NCI-H2171 (cell line): ENCODE measurements at places on chromosomes 13 and 19.

GRCh38 chr13:30923418-30923817 is 9.0 kb upstream of the TEX26 start:
- no peak for DNase-seq

DNA sequence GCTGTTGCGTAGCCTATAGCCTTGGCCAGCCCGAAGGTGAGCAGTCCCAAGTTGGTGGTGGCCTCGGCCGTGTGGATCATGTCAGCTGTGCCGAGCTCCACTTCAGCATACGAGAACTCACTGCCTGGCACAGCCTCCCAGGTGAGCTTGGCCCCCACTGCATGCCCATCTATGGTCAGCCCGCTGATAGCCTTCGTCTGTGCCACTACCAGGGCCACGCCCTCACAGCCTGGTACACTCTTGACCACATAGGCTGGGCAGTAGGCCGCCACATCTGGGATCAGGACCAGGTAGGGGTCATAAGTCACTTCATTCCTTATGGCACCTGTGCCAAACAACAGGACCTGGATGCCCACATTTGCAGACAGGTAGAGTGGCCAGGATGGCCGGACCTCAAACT is 7.4 kb downstream of the FCGBP start:
- no peak for DNase-seq

GRCh38 chr19:13366529-13367143 is 139.6 kb downstream of the CACNA1A start:
- DNase-seq: no peak

DNA sequence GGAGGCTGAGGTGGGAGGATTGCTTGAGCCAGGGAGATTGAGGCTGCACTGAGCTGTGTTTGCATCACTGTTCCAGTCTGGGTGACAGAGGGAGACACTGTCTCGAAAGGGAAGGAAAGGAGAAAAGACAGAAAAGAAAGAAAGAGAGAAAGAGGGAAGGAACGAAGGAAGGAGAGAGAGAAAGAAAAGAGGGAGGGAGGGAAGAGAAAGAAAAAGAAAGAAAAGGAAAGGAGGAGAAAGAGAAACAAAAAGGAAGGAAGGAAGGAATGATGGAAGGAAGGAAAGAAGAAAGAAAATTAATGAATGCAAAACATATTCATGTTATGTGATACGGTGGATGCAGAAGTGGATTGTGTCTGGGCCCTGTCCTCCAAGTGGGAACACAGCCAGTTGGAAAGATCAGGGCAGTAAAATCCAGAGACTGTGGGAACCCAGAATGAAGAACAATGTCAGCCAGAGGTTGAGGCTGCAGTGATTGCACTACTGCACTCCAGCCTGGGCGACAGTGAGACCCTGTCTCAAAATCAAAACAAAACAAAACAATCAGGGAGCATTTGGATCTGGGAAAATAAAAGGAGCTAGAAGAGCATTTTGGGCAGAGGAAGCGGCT is 6.2 kb downstream of the PHLDB3 start:
- DNase-seq: no peak

GRCh38 chr13:54593504-54593903 is 1564.9 kb downstream of the OLFM4 start:
- peak; percentile 48 for DNase-seq

- DNase-seq: peak; percentile 58
These were observed 17.7 kb upstream of the SLC35E1 start for GRCh38 chr19:16589917-16590316.

- DNase-seq: no peak
These were observed 149.1 kb downstream of the NUFIP1 start for GRCh38 chr13:44840131-44840530.

DNA sequence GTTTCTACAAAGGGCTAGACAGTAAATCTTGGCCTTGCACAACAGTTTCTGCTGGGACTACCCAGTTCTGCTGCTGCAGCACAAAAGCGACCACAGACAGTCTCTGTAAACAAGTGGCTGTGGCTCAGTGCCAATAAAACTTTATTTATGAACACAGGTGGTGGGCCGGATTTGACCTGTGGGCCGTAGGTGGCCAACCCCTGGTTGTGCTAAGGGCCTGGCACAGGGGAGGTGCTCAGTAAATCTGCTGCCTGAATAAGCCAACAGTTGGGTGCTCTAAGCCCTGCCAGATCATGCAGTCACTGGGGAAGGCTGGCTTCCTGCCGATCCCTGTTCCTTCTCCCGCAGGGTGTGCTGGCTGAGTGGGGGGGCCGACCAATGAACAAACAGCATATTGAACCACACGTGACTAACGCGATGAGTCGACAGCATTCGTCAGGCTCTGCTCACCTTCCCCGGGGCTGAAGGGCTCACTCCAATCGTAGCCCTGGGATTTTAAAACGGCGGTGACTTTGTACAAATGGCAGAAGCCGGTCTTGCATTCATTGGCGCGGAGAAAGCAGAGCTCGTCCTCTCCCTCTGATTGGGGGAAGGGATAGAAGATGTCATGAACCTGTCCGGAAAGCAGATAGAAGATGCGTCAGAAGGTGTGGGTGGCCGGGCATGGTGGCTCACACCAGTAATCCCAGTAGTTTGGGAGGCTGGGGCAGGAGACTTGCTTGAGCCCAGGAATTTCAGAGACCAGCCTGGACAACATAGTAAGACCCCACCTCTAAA is 24.3 kb upstream of the MYDGF start:
- DNase-seq: peak; percentile 93

DNA sequence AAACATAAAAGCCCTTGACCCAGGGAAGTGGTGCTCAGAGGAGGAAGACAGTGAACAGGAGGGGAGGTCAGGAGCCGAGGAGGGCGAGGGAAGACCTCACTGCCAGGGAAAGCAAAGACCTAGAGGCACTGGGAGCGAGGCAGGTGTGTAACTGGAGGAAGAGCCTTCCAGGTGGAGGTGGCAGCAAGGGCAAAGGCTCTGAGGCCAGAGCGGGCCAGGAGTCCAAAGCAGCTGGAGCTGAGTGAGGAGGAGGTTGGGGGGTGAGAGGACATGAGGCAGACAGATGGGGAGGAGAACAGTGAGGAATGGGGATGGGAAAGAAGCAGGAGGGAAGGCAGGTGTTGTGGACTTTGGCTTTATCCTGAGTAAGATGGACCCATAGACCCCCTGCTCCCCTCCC is 3.7 kb downstream of the UPK1A start:
- DNase-seq: no peak

- no peak for DNase-seq
These were observed 2.6 kb upstream of the EBPL start for GRCh38 chr13:49693877-49694276.

DNA sequence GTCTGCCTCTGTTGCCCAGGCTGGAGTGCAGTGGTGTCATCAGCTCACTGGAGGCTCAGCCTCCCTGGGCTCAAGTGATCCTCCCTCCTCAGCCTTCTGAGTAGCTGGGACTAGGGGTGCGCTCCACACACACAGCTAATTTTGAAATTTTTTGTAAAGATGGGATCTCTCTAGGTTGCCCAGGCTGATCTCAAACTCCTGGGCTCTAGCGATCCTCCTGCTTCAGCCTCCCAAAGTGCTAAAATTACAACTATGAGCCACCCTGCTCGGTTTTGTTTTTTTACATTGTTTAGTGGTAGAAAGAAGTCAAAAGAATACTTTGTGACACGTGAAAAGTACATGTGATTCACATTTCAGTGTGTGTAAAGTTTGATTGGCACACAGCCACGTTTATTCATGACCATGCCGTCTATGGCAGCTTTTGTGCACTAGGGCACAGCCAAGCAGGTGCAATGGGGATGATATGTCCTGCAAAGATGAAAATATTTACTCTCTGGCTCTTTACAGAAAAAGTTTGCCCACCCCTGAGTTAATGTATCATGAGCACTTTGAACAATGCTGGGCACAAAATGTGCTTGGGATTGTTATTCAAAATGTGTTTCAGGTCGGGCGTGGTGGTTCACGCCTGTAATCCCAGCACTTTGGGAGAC is 16.2 kb upstream of the NFIC start:
- DNase-seq: no peak

GRCh38 chr13:48412881-48413351 is at the start of gene LPAR6:
LPAR6 (minus strand) TSS chr13:48413113; CDS start chr13:48412423, 690 bp downstream.
- no peak for DNase-seq

DNA sequence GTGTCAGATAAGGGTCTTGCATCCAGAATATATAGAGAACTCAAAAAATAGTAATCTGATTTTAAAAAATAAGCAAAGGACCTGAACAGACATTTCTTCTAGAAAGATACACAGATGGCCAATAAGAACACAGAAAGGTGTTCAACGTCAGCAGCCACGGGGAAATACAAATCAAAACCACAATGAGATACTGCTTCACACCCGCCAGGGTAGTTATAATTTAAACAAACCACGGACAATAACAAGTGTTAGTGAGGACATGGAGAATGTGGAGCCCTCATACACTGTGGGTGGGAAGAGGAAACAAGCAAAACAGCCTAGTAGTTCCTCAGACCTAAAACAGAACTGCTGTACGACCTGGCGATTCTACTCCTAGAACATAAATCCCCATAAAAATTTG is 26.7 kb upstream of the NAPA start:
- DNase-seq: no peak

GRCh38 chr13:40069173-40070044 is 413.9 kb downstream of the COG6 start:
- no peak for DNase-seq

- DNase-seq: peak; percentile 9
These were observed 101.3 kb downstream of the ARHGEF7 start for GRCh38 chr13:111216166-111216960.

DNA sequence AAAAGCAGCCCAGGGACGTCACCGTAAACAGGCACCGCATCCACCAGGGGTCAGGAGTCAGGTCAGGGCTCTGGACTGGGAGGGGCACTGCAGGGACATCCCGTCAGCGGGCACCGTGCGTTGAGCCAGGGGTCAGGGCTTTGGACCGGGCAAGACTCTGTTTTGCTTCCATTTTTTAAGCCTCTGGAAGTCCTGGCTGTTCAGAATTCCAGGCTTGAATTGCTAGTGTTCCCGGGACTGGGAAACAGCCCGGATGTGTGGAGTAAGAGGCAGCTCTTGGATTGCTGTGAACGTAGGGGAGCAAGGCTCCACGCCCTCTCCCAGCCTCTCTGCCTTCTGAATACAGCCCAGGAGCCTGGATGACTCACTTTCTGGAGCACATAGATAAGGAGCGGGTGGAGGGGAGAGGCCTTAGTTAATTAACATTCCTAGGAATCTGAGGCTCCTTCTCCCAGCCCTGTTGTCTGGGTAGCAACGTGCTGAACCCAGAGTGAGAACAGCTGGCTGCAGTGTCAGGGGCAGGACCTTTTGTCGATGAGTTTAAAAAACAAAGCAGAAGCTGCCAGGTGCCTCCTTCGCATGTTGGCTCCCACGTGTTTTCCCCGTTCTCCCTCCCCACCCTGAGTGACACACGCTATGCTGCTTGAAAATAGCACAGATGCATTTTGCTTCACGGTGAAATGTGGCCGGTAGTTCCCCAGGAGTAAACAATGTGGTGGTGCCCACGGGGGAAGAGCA is 21.9 kb downstream of the ATP11A start:
- peak; percentile 86 for DNase-seq

- DNase-seq: no peak
These were observed 230.1 kb downstream of the DLEU7 start for GRCh38 chr13:50613356-50613831.

DNA sequence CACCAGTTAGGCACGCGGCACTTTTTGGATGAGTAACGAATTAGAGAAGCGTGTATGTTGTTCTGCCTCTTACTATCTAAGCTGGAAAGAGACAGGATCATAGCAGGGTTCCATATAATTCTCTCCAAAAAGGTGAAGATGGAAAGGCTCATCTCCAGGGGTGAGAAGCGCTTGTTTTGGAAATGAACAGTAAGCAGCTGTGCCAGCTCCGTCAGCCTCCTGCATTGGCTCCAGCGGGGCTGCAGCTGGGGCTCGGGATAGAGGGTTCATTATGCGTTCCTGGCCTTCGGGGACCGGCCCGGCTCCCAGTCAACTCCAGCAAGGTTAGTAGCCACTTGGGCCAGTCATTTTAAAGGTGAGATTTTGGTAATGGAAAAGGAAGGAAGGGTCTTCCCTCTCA is 155.5 kb downstream of the COL4A1 start:
- no peak for DNase-seq

DNA sequence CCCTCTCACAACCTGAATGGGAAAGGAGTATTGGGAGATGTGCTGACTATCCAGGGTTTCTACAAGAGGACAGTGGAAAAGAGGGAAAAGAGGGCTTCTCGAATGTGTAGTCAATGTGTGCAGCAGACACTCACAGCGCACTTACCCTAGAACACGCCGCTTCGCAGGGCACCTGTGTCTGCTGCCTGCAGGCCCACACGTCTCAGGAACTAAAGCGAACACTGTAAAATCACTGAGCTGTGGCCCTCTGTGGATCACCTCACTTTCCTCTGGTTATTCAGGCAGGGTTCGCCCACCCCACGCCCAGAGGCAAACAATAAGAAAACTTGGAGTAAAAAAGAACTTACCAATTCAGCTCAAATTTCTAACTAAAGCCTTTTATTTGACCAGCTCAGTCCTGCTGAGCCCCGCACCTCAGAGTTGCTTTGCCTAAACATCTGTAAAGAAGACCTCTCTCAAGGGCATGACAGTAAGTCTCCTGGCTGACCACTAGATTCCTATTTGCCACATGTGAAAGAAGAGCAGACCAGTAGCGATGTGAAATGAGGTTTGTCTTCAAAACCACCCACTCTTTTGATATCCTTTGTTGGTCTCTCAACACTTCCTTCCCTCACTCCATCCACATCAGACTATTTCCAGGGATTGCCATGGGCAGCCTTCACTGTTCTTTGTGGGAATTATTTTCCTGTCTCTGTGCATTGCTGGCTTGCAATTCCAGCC is 19.3 kb upstream of the DOCK9 start:
- no peak for DNase-seq

DNA sequence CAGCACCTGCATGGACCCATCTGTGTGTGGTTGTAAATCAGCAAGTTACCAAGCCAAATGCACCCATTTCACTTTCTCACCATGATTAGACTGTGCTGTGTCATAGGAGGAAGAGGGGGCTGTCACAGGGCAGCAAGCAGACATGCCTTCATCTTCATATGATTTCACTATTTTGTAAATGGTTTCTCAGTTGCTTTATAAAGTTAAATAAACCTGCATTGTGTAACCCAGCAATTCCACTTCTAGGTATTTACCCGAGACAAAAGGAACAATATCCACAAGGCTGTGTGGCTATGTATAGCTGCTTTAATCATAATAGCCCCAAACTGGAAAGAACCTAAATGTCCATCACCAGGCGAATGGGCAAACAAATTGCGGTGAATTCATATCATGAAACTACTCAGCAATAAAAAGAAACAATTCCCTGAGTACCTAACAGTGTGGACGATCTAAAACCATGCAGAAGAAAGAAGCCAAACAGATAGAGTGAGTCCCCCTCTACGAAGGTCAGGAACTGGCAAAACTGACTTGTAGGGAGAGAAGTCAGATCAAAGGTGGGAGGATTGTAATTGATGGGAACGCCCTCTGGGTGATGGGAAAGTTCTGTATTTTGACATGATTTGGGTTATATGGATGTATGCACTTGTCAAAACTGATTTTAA is 185.4 kb downstream of the COL4A1 start:
- no peak for DNase-seq

GRCh38 chr13:63396746-63397145 is 1981.1 kb upstream of the PCDH20 start:
- no peak for DNase-seq

GRCh38 chr13:30024125-30024865 is 173.9 kb upstream of the UBL3 start:
- DNase-seq: no peak

- DNase-seq: no peak
These were observed 794.3 kb downstream of the LIG4 start for GRCh38 chr13:107421028-107421427.

- DNase-seq: no peak
These were observed 2.5 kb downstream of the NAPA start for GRCh38 chr19:47512183-47512947.
